ENCODE measurements at places on chromosomes 6 and 20.

DNA sequence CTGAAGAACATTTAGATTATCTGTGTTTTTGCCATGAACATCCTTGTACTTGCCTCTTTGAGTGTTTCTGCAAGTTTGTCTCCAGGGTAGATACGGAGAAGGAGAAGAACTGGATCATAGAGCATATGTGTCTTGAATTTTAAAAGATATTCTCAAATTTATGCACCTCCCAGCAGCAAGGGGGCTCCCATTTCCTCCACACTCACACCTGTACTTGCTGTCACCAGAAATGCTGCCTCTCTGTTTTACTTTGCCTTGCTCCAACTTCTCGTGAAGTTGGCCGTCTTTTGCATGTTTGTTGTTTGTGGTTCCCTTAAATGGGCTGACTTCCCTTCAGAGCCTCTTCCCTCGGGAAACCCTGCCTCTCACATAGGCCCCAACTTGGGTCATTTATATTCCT is 171.0 kb downstream of the TFAP2C start:
- DNase-seq: no peak

DNA sequence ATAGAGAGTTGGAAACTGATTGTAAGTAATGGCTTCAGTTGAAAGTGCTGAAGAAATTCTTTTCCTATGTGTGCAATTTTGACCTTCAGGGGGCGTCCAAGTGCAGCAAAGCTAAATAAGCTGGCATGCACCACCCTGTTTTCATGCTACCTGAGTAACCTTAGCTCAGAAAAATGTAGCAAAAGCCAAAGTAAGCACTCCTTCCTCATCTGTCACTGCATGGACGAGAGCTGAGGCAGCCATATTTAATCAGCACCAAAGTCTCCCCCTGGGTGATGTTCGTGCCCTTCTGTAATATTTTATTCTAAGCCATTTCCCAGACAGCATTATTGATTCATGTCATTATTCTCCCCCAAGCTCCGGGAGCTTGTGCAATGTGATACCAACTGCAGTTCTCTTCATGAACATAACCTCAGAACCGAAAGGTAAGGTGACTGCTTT is 123.1 kb downstream of the RPS12 start:
- no peak for DNase-seq

GRCh38 chr20:39967806-39968205 is 721.2 kb downstream of the MAFB start:
- DNase-seq: no peak

DNA sequence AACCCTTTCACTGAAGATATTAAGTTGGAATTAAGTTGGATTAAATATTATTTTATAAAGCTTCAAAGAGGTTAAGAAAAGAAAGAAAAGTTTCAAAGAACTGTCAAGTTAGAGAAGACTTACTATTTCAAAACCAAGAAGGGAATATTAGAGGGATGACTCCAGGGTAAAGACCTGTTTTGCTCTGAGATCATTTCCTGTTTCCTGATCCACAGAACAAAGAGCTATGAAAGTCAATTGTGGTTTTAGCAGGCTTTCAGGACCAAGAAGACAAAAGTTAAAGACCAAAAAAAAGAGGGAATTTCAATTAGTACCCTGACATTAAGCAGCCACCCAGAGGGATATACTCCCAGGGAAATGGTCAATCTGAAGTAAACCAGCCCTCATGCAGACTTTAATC is 19.4 kb downstream of the ESF1 start:
- DNase-seq: no peak

DNA sequence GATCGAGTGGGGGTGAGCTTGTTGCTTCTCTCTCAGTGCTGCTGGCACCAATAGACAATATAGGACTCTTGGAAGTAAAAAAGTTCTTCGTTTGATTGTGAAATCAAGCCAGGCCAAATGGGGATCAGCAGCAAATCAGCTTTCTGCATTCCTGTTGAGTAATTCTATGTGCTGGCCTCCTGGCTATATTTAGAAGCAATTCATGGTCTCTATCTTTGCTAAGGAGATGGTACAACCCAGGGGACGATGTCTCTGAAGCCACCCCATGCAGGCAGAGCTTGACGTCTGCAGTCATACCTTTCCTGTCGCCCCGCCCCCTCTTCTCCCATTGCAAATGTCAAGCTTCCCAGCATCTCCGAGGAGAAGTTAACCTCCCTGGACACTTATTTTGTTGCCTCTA is 199.1 kb downstream of the SCP2D1 start:
- no peak for DNase-seq

GRCh38 chr6:170433163-170434116 is 119.7 kb downstream of the PSMB1 start:
- DNase-seq: no peak

- DNase-seq: no peak
Measured at GRCh38 chr6:255041-255750, 37.1 kb upstream of the DUSP22 start.

DNA sequence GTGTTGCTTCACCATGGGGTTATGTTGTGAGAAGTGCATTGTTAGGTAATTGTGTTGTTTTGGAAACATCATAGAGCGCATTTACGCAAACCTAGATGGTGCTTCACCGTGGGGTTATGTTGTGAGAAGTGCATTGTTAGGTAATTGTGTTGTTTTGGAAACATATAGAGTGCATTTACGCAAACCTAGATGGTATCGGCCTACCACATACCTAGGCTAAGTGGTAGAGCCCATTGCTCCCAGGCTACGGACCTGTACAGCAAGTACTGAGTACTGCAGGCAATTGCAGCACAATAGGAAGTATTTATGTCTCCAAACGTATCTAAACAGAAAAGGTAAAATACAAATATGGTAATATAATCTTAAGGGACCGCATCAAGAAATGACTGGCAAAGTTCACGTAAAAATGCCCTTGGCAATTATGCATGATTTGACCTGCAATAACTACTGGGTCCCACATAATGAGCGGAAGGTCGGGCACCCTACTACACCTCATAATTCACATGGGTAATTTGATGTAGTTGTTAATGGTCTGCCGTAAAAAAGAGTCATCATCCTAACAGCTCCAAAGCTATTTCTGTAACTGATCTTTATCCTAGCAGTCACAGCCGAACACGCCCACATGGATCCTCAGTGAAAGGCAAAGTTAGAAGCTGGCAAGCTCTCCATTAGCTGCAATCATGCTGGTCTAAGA is 76.0 kb downstream of the RSPH3 start:
- DNase-seq: no peak

DNA sequence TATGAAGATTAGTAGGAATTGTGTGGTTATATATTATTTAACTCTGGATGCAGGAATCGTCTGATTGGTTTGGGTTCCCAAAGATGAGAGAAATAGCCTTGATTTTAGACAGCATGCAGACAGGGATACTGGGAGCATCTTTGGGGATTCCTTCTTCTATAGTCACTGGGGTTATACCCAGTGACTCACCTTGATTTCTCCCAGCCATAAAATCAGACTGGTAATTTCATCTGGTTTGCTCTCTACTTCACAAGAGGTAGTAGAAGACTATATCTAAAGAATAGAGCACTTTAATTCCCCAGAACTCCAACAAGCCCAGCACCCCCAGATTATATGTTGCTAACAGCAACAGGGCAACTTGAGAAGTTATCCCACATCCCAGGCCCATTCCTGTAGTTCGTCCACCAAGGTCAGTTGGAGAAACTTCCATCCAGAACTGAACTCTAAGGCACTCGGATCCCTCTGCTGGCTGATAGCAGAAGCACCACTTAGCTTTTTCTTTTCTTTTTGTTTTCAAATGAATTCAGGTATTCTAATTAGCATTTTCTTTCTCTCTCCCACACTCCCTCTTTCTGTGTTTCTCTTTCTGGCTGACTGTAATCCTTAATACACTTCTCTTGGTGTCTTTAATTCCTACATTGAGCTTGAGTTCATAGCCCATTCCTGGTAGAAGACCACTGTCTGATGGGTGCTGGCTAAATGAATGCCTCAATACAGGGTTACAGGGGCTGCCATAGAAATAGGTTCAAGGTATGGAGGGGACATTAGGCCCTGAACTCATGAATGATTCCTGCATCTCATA is 20.4 kb upstream of the EFHC1 start:
- DNase-seq: no peak

DNA sequence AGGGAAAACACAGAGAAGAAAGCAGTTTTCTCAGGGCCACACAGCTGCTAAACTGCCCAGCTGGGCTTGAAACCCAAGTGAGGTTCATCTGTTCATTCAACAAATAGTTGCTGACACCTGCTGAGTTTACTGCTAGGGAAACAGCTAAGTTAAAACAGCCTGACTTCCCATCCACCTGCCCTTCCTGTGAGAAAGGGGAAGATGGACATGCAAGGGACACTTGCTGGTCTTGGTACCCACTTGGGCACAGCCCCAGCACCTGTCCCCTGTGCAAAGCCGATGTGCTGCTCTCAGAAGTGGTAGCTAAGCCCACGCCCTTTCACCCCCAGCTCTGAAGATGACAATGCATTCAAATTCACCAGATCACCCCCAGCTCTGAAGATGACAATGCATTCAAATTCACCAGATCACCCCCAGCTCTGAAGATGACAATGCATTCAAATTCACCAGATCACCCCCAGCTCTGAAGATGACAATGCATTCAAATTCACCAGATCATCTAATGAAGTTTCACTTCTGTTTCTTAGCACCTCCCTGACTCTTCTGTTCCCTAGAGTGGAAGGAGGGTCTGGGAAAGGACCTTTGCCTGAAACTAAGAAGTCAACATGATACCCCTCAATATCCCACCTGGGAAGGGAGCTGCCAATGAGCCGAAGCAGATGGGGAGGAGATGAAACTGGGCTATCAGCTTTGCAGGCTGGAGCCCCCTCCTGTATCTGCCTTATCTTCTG is 46.0 kb upstream of the TOP1 start:
- no peak for DNase-seq

- DNase-seq: no peak
Measured at GRCh38 chr20:51221791-51222408, 199.0 kb upstream of the KCNG1 start.

GRCh38 chr20:5652626-5653553 is 97.3 kb upstream of the SHLD1 start:
- no peak for DNase-seq

DNA sequence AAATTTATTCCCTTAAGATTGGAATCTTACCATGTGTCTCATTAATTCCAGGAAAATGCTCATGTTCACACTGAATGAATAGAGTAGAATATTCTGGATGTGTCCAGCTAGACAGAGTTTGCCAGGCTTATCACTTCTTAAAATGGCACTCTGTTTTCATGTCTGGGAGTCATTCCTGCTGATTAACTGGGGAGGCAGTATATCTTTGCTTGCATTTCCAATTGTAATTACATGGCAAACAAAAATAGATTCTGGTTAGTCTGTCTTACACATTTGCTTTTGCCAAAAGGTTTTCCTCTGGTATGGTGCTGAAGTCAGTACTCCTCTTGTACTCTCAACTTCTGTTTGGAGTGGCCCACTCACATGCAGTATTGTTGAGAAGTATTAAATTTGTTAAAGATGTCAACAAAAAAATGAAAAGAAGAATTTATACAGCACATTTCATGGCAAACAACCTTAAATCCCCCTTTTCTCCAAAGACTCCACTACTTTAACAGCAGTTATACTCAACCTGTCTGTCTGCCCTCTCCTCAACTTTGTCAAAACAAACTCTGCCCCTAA is 70.2 kb downstream of the TENT5A start:
- no peak for DNase-seq

GRCh38 chr20:32626859-32627636 is 41.9 kb upstream of the NOL4L start:
- DNase-seq: no peak

GRCh38 chr6:56382416-56382940 is 135.1 kb upstream of the COL21A1 start:
- DNase-seq: no peak

DNA sequence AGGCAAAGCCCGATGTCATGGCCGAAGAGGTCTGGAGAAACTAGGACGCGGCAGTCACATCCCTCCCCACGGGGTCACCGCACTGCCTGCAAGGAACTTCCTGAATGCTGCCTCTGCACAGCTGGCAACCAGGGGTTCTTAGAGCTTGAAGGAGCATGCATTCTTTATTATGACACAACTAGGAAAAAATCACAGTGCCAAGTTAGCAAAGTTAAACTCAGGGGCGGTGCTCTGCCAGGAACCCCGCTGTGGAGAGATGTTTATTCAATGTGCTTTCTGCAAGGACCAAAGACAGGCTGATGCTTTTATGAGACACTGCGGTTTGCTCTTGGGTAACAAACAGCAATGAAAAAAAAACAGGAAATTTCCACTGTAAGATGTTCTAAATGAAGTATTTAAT is 287.3 kb upstream of the FOXQ1 start:
- no peak for DNase-seq

DNA sequence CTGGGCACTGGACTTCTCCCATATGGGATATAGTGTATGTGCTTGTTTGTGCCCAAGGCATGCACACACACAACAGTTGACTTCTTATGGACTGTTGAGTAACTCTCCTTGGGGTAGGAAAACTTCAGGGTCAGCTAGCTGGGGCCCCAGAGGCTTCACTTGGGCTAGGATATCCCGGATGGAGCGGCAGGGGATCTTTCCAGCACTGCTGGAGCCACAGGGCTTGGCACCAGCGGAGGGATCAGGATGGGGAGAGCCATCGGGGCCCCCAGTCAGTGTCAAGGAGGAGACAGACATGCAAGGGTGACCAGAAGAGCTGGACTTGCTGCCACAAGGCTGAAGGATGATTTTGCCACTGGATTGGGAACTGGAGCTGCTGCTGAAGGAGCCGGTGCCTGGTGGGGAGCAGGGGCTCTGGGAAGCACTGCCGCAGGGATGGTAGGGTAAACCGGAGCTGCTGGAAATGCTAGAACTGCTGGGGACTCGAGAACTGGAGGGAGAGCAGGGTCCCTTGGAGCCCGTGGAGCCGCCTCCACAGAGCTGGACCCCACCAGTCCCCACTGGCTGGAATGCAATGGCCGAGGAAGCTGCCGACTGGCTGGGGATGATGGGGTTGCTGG is 1.5 kb downstream of the PSORS1C1 start:
- DNase-seq: no peak

GRCh38 chr6:148426317-148426977 is 83.8 kb downstream of the SASH1 start:
- no peak for DNase-seq

GRCh38 chr6:87654875-87655454 is 47.1 kb downstream of the AKIRIN2 start:
- DNase-seq: no peak

DNA sequence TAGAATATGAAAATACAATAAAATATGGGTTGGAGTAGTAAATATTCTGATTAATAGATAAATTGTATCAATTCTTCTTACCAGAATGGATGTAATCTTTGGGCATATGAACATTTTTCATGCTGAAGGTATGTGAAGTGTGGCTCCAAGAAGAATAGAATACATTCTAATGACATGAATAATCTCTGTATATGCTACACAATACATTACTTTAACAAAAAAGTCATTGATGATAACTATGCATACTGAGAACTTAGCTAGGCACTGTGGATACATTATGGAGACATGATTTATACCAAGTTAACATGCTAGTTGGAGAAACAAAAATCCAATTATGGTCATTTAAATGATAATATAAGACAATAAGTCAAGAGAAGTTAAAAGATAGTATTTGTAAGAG is 62.7 kb upstream of the HDAC2 start:
- DNase-seq: no peak

- no peak for DNase-seq
Measured at GRCh38 chr6:56756219-56756789, 113.6 kb upstream of the DST start.

GRCh38 chr6:26387565-26387964 is 4.7 kb downstream of the BTN2A2 start:
- no peak for DNase-seq

All from esophagus squamous epithelium (tissue), 5 donors.